ENCODE measurements at places on chromosomes 6 and 20.

DNA sequence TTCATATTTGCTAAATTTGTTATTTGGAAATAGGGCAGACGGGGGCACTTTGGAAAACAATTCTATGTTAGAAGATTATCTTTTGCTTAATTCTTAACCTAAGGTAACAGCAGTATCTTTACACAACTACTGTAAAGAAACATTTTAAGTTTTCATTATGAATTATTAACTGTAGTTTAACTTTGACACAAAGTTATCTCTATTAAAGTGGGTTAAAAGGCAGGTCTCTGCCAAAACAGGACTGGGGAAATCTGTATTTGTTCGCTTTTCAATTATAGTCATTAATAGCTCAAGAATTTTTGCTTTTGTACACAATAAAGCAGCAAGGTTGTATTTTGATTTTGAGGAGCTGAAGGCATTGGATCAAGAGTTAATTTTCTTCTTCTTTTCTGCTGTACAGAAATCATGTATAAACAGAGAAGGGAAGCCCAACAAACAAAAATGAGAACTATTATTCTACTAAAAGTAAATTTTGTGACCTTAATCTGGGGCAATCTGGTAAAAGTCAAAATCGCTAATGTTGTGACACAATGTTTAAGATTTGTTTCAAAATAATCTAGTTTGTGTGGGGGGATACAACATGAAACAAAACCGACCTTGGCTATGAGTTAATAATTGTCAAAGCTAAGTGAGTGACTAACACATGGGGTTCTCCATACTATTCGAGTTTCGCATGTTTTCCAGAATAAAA, 2.9 kb downstream of the STAU1 start:
- DNase-seq = no peak

- DNase-seq = no peak
Measured at GRCh38 chr6:2186516-2186915, 58.9 kb downstream of the GMDS start.

- peak; percentile 72 for DNase-seq
Measured at GRCh38 chr6:22062807-22063408, 233.9 kb downstream of the PRL start.

GRCh38 chr6:106974336-106974998, at the start of gene CD24:
TSS of gene CD24 (minus strand) at chr6:106974729. CDS start at chr6:106974646, 83 bp downstream.
- DNase-seq = peak; percentile 14

- DNase-seq = no peak
Measured at GRCh38 chr20:1872459-1873097, 22.6 kb upstream of the SIRPA start.

DNA sequence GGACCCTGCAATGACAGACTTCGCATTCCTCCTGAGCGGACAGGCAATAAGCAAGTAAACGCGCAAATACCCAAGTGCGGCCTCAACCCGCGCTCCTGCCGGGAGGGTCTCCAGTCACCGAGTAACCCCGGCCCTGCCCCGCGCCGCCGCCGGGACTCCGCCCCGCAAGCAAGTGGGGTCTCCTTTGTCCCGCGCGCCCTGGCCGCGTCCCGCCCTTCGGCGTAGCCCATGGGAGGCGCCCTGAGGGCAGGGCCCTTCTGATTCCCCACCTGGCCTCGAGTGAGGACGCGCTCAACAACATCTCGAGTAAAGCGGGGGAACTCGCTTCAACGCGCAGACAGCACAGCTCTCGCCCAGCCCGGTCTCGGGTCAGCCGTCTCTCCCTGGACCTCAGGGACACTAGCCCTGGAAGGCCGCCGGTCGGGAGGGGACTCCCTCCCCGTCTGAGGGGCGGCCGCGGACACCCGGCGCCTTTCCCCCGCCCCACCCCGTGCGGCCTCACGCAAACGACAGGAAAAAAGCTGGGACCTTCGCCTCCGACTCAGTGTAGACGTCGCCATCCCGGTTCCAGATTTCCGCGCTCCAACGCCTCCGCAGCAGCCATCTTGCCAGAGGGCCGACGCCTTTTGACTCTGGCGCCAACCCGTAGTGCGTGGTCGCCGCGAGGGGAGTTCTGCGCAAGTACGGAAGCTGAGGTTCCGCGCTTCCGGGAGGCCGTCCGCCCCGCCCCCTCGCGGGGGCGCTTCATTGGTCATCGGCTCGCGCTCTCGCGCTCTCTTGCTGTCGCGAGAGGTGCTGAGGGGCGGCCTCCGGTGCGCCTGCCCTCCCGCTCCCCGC, 461 bp upstream of the GID8 start:
- peak; percentile 97 for DNase-seq

- no peak for DNase-seq
Measured at GRCh38 chr6:163249651-163250101, 164.8 kb upstream of the QKI start.

DNA sequence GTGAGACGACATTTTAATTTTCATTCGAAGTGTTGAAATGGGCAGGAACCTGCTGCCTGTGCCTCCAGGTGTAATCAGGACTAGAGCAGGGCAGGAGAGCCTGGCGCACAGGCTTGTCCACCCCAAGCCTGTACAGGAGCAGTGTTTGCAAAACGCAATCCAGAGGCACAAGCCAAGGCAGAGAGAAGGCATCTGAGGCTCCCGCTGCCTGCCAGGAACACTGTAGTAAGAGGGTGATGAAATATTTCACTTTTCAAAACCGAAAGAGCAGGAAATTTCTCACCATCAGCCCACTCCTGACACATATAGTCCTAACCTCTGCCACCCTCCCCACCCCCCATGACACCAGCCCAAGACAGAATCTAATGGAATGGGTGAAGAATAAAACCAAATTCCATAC, 132.5 kb downstream of the RTN4IP1 start:
- no peak for DNase-seq

- no peak for DNase-seq
Measured at GRCh38 chr20:50578778-50579165, 68.6 kb downstream of the PTPN1 start.

DNA sequence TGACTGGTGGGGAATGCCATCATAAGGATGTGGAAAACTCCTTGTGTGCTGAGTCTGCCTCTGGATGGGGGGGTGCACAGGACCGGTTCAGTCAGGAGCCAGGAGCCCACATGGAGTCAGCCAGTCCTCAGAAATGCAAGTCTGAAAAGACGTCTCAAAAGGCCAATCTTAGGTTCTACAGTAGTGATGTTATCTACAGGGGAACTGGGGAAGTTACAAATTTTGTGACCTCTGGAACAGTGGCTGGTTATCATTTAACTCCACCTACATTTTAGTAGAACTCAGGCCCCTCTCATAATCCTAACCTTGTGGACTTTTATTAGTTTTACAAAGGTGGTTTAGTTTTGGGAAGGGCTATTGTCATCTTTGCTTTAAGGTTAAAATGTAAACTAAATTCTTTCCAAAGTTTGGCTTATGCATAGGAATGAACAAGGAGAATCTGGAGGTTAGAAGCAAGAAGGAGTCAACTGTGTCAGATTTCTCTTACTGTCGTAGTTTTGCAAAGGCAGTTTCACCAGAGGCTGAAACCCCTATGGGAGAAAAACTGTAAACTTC, 13.7 kb upstream of the TBC1D22B start:
- DNase-seq = no peak

GRCh38 chr6:104019075-104019753, 840.5 kb downstream of the HACE1 start:
- DNase-seq = no peak

- DNase-seq = no peak
Measured at GRCh38 chr6:105794870-105795269, 291.3 kb upstream of the PRDM1 start.

DNA sequence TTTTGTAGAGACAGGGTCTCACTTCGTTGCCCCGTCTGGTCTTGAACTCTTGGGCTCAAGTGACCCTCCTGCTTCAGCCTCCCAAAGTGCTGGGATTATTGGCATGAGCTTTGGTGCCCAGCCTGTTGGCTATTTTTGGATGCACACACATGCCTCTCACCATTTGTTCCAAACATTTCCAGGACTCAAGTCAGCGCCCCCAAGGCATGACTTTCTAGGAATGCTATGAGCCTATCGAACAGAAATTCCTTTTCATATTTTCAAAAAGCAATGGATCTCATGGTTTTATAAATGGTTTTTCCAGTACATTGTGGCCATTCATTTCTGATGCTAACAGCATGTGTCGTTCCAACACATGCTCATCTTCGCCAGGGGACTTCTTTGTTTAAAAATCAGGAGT, 119.3 kb upstream of the NAA20 start:
- no peak for DNase-seq

- DNase-seq = no peak
Measured at GRCh38 chr6:28777147-28777461, 146.7 kb downstream of the TRIM27 start.
